ENCODE measurements at places on chromosomes 2 and 18.

- DNase-seq = no peak
Observed at GRCh38 chr2:20288642-20289340, 61.9 kb downstream of the PUM2 start.

DNA sequence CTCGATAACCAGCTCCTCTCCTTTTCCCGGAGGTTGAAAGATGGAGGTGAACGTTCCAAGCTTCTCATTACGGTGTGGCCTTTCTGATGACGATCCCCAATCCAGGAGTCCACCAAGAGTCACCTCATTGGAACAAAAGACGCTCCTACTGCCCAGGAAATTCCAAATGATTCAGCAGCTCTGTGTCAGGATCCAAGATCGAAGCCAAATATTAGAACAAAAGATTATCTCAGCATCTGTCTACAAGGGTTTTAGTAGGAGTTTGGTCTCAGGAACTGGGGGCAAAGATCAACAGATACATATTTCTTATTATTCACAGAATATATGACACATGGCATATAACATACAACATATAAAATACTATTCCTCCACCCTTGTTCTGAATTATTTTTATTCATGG is 161.1 kb upstream of the RAB12 start:
- no peak for DNase-seq

GRCh38 chr2:9196637-9197036 is 10.0 kb upstream of the ASAP2 start:
- DNase-seq = no peak

GRCh38 chr2:196249860-196250259 is 78.5 kb upstream of the STK17B start:
- no peak for DNase-seq

DNA sequence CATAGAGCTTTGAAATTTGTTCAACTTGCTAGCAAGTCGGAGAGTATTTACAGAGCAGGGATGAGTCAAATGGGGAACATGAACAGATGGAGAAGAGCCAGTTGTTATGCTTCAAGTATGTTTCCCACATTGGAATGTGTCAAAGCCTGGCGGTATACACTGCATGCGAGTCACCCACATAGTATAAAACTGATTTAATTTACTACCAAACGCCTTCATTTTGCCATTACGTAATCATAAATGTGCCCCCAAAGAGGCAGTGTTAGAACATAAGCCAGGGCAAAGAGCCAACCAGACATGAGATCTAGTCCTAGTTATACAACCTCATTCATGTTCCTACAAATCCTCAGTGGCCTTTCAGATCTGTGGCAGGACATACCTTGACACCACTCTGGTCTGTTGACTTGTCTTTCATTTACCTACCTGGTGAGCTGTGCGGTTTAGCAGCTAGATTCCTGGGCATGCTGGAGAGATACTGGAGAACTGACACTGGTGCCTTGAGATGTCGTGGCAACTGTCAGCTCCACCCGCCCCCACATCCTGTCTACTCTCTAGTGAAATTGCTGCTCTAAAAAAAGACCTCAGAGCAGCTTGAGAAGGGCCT is 21.7 kb upstream of the NRP2 start:
- no peak for DNase-seq

DNA sequence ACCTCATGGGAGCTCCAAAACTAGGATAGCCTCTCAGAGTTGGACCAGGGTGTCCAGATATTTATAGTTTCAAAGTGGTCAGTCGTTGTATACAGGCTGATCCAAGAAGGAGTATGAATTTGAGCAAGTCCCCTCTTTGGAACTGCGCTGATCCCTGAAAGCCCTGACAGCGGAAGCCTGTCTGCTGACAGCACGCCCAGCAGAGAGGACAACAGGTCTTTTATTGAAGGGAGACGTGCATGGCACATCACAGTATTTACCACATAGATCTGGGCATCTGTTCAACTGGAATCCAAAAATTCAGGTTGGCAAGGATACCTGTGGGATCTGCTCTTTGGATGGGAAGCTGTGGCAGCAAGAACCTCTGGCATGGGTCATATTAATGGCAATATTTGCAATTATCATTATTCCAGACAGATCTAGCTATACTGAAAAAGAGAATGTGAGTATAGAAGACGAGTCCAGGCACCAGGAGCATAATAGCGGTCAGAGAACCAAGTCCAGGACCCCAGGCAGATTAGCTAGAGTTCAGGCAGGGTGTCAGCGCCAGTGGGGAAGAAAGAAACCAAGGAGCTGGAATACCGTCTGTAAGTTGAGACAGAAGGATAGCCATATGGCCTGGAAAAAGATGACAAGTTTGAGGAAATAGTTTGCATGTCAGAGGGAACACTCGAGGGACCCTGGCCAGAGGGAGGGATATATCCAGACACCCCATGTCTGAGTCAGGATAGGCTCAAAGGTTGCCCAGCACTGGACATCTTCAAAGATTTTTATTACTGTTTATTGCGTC is 260.4 kb upstream of the FANCL start:
- no peak for DNase-seq

DNA sequence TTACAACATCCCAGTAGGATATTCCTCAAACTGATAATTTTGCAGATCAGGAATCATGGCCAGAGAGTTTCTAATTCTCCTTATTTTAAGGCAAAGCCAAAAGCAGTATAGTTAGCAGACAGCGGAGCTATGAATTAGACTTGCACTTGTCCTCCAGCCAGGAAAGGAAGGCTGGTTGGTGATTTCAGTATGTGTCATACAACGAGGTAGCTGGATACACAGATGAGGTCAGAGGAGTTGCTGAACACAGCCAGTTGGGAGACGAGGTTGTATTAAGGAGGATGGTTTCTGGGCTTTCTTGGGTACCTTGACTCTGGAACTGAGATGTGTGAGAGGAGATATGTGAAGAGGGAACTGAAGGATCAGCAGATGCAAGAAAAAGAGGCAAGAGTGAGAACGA is 185.2 kb downstream of the SOX11 start:
- no peak for DNase-seq

- no peak for DNase-seq
Observed at GRCh38 chr18:3450012-3450798, at the start of gene TGIF1. Gene TGIF1, plus strand, starts transcription at chr18:3450172. Its CDS starts 318 bp downstream, at chr18:3450490.

- no peak for DNase-seq
Observed at GRCh38 chr2:233807215-233807865, 29.2 kb downstream of the MROH2A start.

- no peak for DNase-seq
Observed at GRCh38 chr2:196640031-196640548, 575 bp downstream of the CCDC150 start.

DNA sequence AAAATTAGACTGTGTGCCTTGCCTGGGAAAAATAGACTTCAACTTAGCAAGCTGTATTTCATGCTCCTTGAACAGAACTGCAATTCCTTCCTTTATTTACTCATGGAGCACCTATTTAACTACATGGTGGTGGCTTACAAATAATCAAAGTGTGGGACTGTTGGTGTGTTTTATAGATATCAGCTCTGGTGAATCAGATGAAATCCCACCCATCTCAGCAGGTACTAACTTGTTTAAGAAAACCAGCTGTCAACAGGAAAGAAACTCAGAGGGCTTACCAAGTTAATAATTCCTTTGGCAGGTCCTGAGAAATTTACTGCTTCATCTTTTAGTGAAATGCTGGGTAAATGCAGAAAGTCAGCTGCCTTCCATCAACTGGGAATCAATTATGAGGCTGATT is 830.6 kb downstream of the SLC4A3 start:
- no peak for DNase-seq

DNA sequence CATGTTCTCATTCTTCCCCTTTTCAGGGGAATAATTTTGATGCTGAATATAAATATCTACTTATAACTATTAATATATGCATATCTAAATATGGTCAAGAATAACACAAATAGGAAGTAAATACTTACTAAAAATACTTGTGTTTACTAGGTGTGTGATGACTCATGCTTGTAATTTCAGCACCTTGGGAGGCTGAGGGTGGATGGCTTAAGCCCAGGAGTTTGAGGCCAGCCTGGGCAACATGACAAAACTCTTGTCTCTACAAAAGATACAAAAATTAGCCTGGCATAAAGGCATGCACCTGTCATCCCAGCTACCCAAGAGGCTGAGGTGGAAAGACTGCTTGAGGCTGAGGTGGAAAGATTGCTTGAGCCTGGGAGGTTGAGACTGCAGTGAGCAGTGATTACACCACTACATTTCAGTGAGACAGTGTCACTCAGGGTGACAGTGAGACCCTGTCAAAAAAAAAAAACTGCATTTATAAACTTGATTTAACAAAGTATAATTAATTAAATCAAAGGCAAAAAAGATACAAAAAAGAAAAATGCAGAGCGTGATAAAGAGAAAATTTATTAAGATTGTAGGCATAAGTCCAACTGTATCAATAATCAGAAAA is 703.1 kb upstream of the VRK2 start:
- DNase-seq = no peak

DNA sequence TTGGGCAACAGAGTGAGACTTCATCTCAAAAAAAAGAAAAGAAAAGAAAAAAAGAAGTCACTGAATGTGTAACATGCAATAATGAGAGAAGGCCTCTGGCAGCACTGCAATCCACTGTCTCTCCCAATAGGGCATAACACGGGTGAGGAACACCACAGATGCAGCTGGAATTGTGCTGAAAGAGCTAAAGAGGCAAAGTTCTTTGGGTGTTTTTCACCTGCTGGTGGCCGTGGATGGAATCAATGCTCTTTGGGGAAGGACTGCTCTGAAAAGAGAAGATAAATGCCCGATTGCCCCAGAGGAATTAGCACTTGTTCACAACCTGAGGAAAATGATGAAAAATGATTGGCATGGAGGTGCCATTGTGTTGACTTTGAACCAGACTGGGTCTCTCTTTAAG is 31.0 kb upstream of the CYBRD1 start:
- DNase-seq = no peak

DNA sequence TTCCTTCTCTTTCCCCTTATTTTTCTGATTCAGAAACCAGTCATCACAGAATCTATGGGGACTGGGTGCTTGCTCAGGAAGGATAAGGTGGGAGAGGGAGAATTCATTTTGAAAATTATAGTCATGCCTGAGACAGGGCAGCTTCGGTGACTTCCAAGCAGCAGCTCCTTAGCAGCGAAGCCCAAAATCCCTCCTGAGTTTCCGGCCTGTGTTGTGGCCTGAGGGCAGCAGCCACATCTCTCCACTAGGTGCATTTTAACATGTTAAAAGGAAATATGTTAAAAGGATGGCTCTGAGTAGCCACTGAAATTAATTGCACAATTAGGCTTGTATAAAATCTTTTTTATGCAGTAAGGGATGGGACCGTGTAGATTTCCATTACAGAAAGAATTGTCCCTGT is 207.0 kb upstream of the RAB12 start:
- DNase-seq = no peak

- no peak for DNase-seq
Observed at GRCh38 chr2:9415516-9416169, 7.7 kb downstream of the ITGB1BP1 start.
